Activated CD4-positive, alpha-beta memory T cell treated with anti-CD3 and anti-CD28 coated beads, Interleukin-2, amount 10 ng/mL, durations not matched to agents 7 days and 5 days (primary cell): ENCODE measurements at places on chromosomes 7 and 10. TPM values are rescaled to one million over a fixed set of nuclear protein-coding genes. Genes with fewer than 3 reads are reported as not detected.

HYAL4 gene
- total RNA-seq, result not detected

GPR15LG gene
- not detected for total RNA-seq

CPN1 gene
- not detected for total RNA-seq

HK1 gene
- total RNA-seq, result 142 TPM

CPA1 gene
- not detected for total RNA-seq

IKZF1 gene
- 383 TPM for total RNA-seq

PTF1A gene
- not detected for total RNA-seq

KIF11 gene
- total RNA-seq, result 79.5 TPM

C1QL3 gene
- total RNA-seq, result 0.08 TPM
